ENCODE measurements at places on chromosomes 3 and 15. TPM values are rescaled to one million over a fixed set of nuclear protein-coding genes. Genes with fewer than 3 reads are reported as not detected.

The ESYT3 gene
- total RNA-seq, result 0.79 TPM

The PTH1R gene
- 1.4 TPM for total RNA-seq

The PCOLCE2 gene
- total RNA-seq, result 28.8 TPM

The NDN gene
- total RNA-seq, result 0.07 TPM

The CRYGS gene
- total RNA-seq, result 0.96 TPM

The SFMBT1 gene
- total RNA-seq, result 9.3 TPM

The MFN1 gene
- total RNA-seq, result 16.8 TPM

The NCKIPSD gene
- 12.0 TPM for total RNA-seq

The MST1 gene
- total RNA-seq, result 1.5 TPM

The ACTC1 gene
- 0.21 TPM for total RNA-seq

The GPR149 gene
- not detected for total RNA-seq

All from A549 treated with dexamethasone at 1 μM for 4 hours (cell line).